Glutamatergic neuron (in vitro differentiated cells): ENCODE measurements at places on chromosomes 7 and 10. TPM values are rescaled to one million over a fixed set of nuclear protein-coding genes. Genes with fewer than 3 reads are reported as not detected.

GRCh38 chr10:101301111-101301731, 52.7 kb upstream of the BTRC start:
- H3K4me3 ChIP-seq, result no peak overlapping the region
- no peaks in the 10 kb centered on the region for H3K36me3 ChIP-seq
- H3K27ac ChIP-seq, result no peak overlapping the region
- H3K4me1 ChIP-seq, result peaks cover 7% of the 10 kb centered on the region
- DNase-seq, result no peak

DNA sequence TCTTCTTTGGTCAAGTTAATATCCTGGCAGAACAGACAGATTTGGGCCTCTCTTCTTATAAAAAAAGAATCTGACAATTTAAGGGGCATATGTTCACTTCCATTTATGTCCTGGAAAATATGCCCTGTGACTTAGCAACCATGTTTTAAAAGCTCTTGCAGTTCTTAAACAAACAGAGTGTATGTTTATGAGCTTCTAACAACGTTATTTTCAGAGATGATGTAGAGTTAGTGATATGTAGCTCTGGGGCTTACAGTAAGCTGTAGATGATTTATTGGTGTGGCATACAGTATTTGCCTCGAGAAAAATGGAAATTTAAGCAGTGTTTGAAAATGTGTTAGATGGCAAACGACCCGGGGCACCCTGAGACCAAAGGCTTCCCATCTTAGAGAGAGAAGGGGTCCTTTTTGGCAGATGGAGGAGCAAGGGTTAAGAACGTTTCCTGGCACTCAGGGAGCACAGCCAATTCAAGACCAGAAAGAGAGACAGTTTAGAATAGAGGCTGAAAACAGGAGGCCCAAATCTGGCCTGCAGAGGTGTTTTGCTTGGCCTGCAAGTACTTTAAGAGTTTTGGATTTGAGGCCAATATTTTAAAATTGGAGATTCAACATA, 397.5 kb downstream of the KCNMA1 start:
- H3K27ac ChIP-seq, result no peak overlapping the region
- no peak for DNase-seq
- H3K4me3 ChIP-seq, result no peak overlapping the region
- no peaks in the 10 kb centered on the region for H3K36me3 ChIP-seq

The IMPDH1 gene
- total RNA-seq, result 81.7 TPM

The MBLAC1 gene
- total RNA-seq, result 3.3 TPM

The HTR7 gene
- 13.3 TPM for total RNA-seq

DNA sequence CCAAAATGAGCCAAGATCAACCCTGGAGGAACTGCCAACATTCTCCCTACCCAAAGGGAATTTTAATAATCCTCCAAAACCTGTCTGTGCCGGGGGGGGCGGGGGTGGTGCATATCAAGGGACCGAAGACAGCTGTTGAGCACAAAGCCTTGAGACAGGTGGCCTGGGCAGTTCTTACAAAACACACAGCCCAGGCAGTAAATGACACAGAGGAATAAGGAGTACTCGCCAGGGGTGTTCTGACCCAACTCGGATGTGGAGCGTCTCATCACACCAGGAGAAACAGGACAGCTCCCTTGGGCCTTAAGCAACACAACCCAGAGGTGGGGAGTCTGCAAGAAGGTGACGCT, 35.6 kb downstream of the PLAC9 start:
- peaks cover 6% of the 10 kb centered on the region for H3K27me3 ChIP-seq

The SFRP5 gene
- not detected for total RNA-seq

DNA sequence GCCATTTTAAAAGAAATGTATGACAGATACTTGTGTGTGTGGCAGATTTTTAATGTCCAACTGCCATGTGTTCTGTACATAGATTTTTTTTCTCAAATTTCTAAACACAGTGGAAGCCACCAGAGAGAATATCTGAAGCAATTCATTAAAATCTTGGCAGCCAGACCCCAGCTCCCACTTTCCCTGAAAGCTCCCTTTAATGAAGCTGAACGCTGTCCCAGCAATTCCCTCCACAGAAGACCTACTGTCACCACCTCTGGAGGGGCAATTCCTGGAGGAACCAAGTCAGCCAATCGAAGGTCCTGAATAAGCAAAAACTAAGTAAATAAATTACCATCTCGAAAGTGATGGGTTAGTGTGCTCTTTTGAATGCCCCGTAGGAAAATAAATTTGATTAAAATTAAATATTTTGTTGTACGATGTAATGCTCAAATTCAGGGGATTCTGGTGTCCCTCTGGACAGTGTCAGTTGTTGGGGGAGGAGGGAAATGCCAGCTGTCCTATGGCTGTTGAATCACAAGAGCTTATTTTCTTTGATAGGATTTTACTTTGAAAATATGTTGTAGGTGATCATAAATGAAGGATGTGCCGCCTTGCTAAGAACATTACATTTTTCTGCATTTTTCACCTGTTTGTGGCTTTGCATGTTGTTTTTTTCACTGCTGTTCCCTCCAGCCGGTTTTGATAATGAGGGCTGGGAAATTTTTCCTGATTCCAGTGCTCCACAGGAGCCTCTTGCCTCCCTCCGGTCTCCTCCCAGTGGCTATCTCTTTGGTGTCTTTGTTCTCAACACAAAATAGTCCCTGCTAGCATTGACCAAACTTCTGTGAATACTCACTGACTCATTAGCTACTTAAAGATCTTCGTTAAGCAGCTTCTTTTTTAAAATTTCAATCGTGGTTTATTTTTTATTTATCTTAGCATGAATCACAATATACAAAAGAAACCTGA, 9.2 kb upstream of the GSAP start:
- H3K27me3 ChIP-seq, result no peaks in the 10 kb centered on the region
- H3K4me1 ChIP-seq, result peaks cover 17% of the 10 kb centered on the region
- H3K27ac ChIP-seq, result peak overlapping the region; percentile 79
- H3K4me3 ChIP-seq, result peak overlapping the region; percentile 70
- no peaks in the 10 kb centered on the region for H3K36me3 ChIP-seq

GRCh38 chr7:47952224-47952623, 4.0 kb upstream of the PKD1L1 start:
- H3K4me3 ChIP-seq, result no peak overlapping the region
- H3K27me3 ChIP-seq, result peaks cover 1% of the 10 kb centered on the region
- H3K36me3 ChIP-seq, result no peaks in the 10 kb centered on the region
- H3K4me1 ChIP-seq, result no peaks in the 10 kb centered on the region
- H3K27ac ChIP-seq, result no peak overlapping the region

DNA sequence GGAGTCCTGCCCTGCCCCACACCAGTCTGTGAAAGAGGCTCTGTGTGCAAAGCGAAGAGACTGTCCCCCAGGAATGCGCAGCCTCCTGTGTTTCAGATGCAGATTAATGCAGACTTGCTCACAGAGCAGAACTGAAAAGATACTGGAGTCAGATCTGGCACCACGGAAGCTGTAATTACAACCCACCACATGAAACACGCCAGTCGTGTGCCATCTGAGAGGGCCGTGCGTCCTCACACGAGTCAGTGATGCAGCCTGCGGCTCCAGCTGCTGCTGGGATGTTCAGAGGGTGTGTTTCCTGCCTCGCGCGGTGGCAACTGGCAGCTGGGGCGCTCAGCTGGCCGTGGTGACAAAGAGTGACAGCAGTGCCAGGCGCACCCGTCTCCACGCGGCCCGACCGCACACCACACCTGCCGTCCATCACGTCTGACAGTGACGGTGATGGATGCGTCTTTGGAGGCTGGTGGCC, 50.0 kb downstream of the NKX6-2 start:
- no peak overlapping the region for H3K4me3 ChIP-seq
- no peak overlapping the region for H3K27ac ChIP-seq
- H3K27me3 ChIP-seq, result peaks cover 3% of the 10 kb centered on the region
- no peaks in the 10 kb centered on the region for H3K36me3 ChIP-seq

The GIMAP7 gene
- not detected for total RNA-seq

The PNLIPRP3 gene
- not detected for total RNA-seq

The CNPY4 gene
- 19.3 TPM for total RNA-seq

- H3K4me3 ChIP-seq, result no peak overlapping the region
- H3K27me3 ChIP-seq, result no peaks in the 10 kb centered on the region
- H3K27ac ChIP-seq, result no peak overlapping the region
- DNase-seq, result no peak
Observed at GRCh38 chr10:87966459-87966858, 103.0 kb downstream of the PTEN start.
